ENCODE measurements at places on chromosomes 11 and 22. TPM values are rescaled to one million over a fixed set of nuclear protein-coding genes. Genes with fewer than 3 reads are reported as not detected.

The ABTB2 gene
- total RNA-seq: 2.3 TPM

The SMC1B gene
- not detected for total RNA-seq

The ADAMTS15 gene
- 0.14 TPM for total RNA-seq

The CCDC188 gene
- total RNA-seq: 0.38 TPM

GRCh38 chr11:27216270-27217149, 146.5 kb downstream of the CCDC34 start:
- peak; percentile 61 for DNase-seq

DNA sequence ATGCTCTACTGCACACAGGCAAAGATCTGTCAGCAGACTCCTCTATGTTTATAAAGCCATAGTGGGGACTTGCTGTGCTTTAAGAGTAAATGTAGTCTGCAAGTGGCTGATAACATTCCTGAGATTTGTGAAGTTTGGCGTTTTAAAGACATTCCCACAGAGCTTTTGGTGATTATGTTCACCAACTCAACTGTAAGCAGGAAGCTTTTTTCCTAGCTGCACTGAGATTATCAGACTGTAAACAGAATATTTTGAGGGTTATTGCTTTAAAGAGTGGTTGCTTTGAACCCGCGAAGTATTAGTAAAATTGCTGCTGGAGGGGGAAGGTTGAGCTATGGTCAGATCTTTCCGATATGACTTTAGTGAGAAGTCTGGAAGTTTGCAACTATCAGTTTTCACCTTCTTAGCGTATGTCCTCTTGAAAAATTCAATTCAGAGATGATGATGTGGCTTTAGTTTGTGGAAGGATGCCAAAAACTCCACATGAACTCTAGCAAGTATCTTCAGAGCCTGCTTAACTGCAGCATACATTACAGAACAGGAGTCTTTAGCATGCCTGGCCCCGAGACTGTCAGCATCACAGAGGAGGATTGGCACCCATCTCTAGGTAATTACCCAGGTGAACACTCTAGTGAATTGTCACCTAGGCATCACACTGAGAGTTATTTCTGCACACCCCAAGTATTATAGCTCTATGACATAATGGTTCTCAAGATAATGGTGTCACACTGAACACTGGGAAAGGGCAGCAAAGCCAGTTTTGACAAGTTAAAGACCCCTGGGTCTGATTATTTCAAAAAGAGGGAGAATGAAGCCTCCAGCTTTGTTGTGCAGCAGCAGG, 89.9 kb downstream of the MTNR1B start:
- no peak for DNase-seq

DNA sequence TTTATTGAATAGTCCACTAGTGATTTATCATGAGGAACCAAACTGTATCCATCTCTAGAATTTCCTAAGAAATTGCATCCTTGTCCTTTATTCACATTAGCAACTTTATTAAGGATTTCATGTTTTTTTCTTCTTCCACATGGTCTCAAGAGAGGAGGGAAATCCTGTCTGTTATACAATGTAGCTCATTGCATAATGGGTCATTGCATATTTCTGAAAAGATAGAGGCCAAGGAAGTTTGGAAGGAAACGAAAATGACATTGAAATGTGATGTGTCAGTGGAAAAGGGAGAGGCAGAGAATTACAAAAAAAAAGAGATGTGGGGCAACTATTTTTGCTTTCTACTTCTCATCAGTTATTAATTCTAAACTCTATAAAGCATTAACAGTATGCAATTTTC, 353.1 kb downstream of the METTL15 start:
- DNase-seq: no peak

DNA sequence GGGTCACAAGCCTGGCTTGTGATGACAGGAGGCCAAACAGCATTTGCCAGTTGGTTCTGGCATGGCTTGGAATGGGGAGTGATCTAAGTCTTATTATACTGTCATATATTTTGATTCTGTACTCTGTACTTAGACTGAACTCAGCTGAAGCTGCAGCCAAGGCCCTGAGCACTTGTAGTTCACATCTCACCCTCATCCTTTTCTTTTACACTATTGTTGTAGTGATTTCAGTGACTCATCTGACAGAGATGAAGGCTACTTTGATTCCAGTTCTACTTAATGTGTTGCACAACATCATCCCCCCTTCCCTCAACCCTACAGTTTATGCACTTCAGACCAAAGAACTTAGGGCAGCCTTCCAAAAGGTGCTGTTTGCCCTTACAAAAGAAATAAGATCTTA, 843 bp downstream of the OR56B1 start:
- no peak for DNase-seq

DNA sequence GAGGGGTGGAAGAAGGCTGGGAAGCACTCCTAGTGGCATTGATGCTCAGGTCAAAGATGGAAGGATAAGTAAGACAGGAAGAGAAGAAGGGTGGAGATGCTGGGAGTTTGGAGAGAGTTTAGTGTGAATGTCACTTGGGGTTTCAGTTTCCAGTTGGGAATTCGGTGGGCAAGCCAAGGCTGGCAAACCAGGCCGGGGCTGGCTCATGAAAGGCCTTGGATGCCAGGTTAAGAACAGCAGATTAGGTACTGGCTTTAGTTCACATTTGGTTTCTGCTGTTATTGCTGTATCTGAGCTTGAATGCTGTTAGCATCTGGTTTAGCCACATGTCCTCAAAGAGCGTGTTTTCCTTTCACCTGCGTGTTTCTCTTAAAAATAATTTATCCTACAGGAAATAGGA, 69.6 kb downstream of the BLID start:
- no peak for DNase-seq

- DNase-seq: no peak
Observed at GRCh38 chr11:122028545-122028944, 87.5 kb downstream of the BLID start.

- DNase-seq: no peak
Observed at GRCh38 chr22:46963672-46964545, 201.5 kb downstream of the TBC1D22A start.

DNA sequence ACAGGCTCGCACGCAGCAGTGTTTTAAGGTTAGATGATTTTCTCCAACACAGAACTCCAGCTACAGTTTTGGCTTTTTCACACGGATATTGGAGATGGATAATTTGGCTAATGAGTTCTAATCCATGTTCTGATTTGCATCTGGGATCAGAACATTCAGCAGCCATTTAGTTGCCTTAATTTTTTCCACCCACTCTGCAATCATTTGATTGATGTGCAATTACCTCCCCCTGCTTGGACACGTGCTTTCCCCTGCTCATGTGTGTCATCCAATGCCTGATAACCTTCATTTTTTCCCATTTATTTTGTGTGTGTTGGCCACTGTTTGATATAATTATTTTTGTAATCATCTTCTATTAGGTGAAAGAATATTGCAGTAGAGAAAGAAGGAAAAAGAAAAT, 257.8 kb downstream of the ST3GAL4 start:
- no peak for DNase-seq

- peak; percentile 43 for DNase-seq
Observed at GRCh38 chr22:22684580-22685561, 40.5 kb downstream of the GGTLC2 start.

DNA sequence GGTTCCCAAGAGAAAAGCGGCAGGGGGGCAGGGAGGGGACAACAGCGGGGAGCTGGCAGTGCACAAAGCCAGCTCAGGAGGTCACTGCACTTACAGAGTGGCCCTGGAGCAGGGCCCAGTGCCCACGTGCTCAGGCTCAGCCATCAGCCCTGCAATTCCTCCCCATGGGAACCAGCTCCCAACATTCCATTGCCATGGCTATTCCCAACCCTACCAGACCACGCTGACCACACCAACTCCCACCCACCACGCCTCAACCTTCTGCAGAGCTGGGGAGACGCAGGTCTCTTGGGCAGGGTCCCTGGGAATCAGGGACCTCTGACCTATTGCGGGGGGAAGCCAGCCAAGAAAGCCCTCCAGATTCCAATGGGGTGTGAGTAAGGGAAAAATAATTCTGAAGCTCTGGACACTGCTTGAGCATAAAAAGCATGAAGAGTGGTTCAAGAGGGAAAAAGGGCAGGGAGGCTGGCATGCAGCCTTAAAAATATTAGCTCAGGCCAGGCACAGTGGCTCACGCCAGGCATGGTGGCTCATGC, 38.3 kb upstream of the TFIP11 start:
- DNase-seq: peak; percentile 72

DNA sequence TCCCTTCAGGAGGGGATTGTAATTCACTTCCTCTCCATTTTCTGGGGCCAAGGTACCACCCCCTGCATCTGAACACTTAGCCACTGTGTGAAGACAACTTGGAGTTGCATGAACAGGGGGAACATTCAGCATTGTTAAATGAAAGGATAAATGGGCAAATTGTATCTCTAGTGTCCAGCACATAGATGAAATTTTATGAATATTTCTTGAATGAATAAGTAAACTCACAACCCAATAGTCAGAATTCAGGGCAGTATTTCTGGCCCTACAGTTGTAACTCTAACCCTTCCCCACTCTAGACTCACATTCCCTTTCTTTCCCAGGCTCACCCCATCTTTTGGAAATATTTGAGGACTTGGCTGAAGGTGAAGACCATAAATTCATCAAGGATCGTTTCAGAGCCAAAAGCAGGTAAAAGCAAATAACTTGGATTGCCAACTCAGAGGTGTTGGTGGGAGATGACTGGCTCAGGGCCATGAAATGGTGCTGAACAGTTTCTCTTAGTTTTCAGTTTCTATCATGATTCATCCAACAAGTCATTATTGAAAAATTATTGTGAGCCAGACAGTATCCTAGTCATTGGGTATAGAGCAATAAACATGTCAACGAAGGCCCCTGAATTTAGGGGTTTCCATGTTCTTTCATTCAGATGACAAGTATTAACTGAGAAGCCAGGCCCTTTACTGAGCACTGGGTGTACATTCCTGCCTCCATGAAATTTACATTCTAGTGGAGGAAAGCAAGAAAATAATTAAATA, 33.3 kb upstream of the ZC3H12C start:
- no peak for DNase-seq

DNA sequence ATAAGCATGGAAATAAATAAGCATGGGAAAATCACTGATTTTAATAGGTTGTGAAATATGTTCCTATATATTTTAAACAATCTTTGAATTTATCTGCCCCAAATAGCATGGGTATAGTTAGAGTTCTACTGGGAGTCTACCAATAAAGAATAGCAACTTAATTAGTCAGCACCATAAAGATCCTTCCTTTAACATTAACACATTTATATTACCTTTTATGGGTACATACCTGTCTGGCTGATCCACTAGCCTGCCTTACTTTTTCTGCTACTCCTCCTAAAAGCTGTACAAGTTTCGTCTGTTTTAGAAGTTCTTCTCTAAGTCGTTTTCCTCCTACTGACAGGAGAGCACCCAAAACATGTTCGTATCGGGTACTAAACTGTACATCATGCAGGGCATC, 39.8 kb upstream of the RPS13 start:
- no peak for DNase-seq

GRCh38 chr11:26199331-26200095, 132.4 kb upstream of the ANO3 start:
- DNase-seq: no peak

DNA sequence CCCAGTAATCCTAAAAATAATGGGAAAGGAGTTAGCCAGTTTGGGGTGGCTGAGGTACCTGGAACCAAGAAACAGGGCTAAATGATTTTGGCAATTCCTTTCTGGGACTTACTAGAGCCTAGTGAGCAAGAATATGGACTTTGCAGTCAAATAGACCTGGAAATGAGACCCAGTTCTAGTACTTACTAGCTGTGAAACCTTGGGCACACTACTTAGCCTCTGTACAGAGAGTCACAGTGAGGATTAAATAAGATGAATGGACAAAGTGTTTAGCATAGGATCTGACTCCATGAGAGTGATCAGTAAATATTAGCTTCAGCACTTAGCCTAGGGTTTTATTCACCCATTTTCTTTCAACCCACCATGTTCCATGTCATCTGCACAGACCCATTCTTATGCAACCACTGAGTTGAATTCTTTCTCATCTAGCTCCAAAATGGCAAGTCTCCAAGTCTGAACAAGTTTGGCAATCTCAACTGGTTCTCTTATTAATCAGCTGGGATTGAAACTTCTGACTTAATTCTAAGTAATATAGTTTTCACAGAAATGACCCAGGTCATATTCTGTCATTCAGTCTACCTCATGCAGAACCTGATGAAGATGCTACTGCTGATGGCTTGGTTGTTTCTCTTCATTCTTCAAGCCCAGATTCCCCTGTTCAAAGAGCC, 15.0 kb upstream of the SORL1 start:
- DNase-seq: no peak

GRCh38 chr11:31254415-31254814, 115.1 kb downstream of the DCDC1 start:
- DNase-seq: no peak

DNA sequence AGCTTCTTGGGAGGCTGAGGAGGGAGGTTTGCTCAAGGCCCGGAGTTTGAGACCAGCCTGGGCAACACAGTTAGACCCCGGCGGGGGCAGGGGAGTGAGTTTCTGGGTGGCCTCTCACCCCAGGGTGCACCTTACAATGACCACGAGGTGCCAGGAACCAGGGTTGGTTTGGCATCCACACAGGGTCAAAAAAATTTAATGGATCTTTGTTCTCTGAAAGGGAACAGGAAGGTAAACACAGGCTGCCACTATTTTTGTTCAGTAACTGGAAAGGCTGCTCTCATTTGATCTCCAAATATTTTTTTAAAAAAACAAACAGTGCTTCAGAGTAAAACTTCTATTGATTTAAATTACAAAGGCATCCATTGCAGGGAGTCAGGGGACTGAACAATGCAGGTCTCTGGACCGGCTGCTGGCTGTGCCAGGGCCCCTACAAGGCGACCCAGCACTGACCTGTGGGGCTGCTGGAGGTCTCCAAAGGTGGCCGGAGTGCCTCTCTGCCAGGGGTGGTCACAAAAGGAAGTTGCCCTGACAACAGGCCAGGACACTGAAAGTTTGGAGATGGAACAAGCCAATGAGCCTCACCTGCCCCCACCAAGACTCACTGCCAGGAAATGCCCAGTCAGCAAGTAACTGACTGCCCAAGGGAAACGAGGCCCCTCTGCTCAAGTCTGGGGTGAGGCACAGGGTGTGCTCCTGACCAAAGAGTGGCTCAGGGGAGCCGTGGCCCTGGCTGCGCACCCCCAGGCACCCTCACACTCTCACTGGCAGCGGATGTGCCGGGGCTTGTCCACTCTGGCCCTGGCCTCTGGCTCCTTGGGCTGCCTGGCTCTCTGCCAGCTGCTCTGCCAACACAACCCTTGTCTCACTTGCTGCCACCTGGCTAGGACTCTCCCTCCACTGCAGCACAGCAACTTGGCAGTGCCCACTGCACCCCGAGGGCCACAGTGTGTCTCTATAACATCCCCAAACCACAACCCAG, 51.8 kb downstream of the ARFGAP3 start:
- DNase-seq: peak; percentile 59

GRCh38 chr11:102592634-102593581, 32.2 kb downstream of the MMP20 start:
- no peak for DNase-seq

GRCh38 chr11:106159836-106160235, 82.4 kb downstream of the AASDHPPT start:
- no peak for DNase-seq

All from pancreas (tissue), 10 donors.